ENCODE measurements at places on chromosomes 13 and 19. TPM values are rescaled to one million over a fixed set of nuclear protein-coding genes. Genes with fewer than 3 reads are reported as not detected.

- no peak for DNase-seq
- H3K4me3 ChIP-seq = no peak overlapping the region
- no peak overlapping the region for H3K27ac ChIP-seq
- no peaks in the 10 kb centered on the region for H3K36me3 ChIP-seq
- no peaks in the 10 kb centered on the region for H3K4me1 ChIP-seq
Measured at GRCh38 chr13:43196086-43196621, 172.8 kb downstream of the DNAJC15 start.

Gene GAPDHS
- not detected for total RNA-seq

DNA sequence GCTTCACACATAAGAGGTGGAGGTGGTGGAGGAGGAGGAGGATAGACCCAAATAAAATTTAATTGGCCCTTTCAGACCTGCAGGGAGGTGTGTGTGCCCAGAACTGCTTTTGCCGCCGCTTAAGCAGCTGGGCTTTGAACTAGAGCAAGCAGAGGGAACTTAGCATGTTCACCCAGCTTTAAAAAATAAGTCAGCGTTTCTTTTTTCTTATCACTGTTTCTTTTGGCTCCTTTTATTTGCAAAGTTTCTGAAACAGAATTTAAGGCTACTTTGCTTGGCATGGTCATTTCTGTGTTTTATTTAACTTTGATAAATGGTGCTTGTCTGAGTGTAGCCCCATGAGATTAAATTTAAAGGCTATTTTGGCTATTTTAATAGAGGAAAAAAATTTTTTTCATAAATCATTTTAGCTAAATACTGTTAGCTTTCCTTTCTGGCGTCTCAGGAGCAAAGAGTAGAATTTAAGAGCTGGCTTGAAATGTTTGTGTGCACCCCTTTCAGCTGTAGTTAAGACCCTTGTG is 43.3 kb upstream of the RNF113B start:
- H3K27ac ChIP-seq = no peak overlapping the region
- H3K36me3 ChIP-seq = no peaks in the 10 kb centered on the region
- H3K4me1 ChIP-seq = peaks cover 50% of the 10 kb centered on the region
- no peak for DNase-seq
- no peak overlapping the region for H3K4me3 ChIP-seq
- no peaks in the 10 kb centered on the region for H3K27me3 ChIP-seq

Gene ZNF850
- total RNA-seq = 3.3 TPM

- no peaks in the 10 kb centered on the region for H3K4me1 ChIP-seq
- no peaks in the 10 kb centered on the region for H3K27me3 ChIP-seq
- H3K27ac ChIP-seq = no peak overlapping the region
- no peak for DNase-seq
- H3K36me3 ChIP-seq = no peaks in the 10 kb centered on the region
Measured at GRCh38 chr13:25409938-25410337, 38.2 kb downstream of the ATP8A2 start.

Gene CASP14
- total RNA-seq = not detected

Gene LILRB2
- total RNA-seq = 26.1 TPM

- H3K4me3 ChIP-seq = no peak overlapping the region
- H3K36me3 ChIP-seq = no peaks in the 10 kb centered on the region
- peaks cover 8% of the 10 kb centered on the region for H3K27me3 ChIP-seq
- no peak for DNase-seq
- H3K4me1 ChIP-seq = peaks cover 4% of the 10 kb centered on the region
- no peak overlapping the region for H3K27ac ChIP-seq
Measured at GRCh38 chr19:35879068-35879467, 10.7 kb downstream of the APLP1 start.

Gene ZNF772
- 10.0 TPM for total RNA-seq

GRCh38 chr19:4980838-4981680 is 12.1 kb downstream of the KDM4B start:
- peaks cover 58% of the 10 kb centered on the region for H3K4me1 ChIP-seq
- no peaks in the 10 kb centered on the region for H3K27me3 ChIP-seq

Gene ZNF44
- 12.8 TPM for total RNA-seq

GRCh38 chr19:21694171-21694906 is 73.0 kb downstream of the ZNF100 start:
- no peak overlapping the region for H3K27ac ChIP-seq
- no peaks in the 10 kb centered on the region for H3K36me3 ChIP-seq
- no peak for DNase-seq
- H3K4me1 ChIP-seq = no peaks in the 10 kb centered on the region
- H3K27me3 ChIP-seq = no peaks in the 10 kb centered on the region

All from lower lobe of right lung (tissue), 2 donors.